ENCODE measurements at places on chromosomes 4 and X.
A peak's percentile ranks its signal among the peaks of the same experiment; 100 is the strongest.

- DNase-seq: no peak
Observed at GRCh38 chr4:3071811-3072210, 2.5 kb downstream of the HTT-AS start.

DNA sequence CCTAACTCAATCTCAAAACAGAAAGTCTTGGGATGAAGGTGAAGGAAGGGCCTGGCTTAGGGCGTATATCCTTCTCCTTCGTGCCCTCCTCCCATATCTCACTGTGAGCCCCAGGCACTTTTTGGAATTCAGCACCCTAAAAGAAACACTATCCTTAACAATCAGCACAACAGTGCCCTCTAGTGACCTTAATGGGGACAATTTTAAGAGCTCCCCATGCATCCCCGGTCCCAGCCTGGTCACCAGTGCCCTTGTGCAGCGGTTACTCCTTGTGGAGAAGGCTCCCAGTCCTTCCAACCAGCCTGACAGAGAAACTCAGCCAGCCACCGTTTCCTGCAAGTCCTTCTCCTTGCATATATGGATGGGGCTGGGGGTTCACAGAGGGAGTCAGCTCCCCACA, 4.2 kb downstream of the PAK3 start:
- peak; percentile 58 for DNase-seq

DNA sequence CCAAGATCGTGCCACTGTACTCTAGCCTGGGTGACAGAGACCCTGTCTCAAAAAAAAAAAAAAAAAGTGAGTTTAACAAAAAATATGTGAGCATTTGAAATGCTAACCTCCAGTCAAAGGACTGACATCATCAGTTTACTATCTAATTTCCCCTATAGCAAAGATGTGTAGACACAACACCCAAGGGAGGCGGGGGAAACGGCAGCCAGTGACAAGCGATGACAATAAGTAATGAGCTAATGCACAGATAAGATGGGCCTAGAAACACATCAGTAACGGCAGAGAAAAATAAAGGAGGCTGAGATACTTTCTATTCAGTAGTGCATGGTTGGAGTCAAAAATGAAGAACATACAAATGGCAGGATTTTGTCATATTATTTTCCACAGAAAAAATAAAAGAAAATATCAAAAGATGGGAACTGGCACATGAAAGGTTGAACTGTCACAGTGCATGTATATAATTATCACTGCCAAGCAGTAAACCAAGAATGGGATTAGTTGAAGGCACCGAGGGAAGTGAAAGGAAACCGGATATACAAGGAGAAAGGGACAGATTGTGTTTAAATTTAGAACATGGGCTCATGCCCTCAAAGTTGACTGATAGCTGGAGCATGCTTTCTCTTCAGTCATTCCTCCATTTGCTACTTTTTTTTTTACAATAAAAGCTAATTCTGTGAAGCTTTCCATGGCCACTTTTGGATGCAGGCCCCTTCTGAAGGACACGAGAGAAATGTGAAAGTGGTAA, 41.8 kb downstream of the IGFBP7 start:
- no peak for DNase-seq

DNA sequence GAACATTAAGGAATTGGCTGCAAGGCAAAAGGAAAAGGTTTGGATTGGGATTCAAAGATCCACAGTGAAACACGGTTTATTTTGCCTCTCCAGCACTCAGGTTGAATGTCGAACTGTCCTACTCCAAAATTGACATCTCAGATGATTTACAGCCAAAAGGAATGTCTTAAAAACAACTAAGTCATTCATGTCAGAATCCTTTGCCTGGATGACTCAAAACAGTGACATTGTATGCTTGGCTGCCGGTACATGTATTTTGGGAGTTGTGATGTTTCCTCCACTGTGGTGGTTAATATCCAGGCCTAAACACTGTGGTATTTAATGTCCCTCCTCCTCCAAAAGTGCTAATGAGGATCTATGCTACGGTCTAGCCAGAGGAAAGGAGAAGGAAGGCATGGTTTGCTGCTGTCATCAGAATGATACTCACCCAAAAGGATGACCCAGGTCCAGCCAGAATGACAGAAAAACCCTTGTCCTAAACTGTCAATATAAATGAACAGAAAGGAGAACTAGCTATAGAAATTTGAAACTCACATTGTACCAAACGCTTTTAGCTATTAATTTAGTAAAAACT, 20.9 kb downstream of the PGM2 start:
- DNase-seq: no peak

- no peak for DNase-seq
Observed at GRCh38 chr4:97121493-97121892, 1021.8 kb downstream of the STPG2 start.

DNA sequence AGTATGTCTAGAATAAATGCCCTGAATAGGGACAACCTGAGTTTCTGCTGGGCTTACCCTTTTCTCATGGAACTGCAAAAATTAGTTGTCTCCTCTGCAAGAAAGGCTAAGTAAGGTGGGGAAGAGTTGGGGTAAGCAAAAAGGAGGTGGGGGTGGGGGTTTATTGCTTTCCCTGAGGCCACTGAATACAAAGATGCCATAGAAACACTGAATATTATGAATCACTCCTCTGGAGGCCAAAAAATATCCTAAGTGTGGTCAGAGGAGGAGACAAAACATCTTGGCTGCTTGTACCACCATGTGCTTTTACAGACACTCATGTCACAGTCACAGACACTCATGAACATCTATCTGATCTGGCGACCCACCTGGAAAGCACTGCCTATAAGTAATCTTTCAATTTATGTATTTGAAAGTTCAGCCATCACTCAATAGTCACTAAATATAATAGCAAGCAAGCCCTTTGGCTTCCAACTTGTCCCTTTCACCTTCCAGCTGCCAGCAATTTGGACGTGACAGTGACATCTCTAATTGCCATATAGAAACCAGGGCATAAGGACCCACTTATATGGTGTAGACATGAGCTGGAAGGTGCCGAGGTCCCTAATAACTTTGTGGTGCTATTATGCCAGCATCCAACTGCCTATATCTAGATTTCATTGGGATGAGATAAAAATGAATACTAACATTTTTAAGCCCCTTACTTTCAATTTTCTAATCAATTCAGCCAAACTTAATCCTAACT, 122.7 kb upstream of the CBR4 start:
- DNase-seq: no peak

DNA sequence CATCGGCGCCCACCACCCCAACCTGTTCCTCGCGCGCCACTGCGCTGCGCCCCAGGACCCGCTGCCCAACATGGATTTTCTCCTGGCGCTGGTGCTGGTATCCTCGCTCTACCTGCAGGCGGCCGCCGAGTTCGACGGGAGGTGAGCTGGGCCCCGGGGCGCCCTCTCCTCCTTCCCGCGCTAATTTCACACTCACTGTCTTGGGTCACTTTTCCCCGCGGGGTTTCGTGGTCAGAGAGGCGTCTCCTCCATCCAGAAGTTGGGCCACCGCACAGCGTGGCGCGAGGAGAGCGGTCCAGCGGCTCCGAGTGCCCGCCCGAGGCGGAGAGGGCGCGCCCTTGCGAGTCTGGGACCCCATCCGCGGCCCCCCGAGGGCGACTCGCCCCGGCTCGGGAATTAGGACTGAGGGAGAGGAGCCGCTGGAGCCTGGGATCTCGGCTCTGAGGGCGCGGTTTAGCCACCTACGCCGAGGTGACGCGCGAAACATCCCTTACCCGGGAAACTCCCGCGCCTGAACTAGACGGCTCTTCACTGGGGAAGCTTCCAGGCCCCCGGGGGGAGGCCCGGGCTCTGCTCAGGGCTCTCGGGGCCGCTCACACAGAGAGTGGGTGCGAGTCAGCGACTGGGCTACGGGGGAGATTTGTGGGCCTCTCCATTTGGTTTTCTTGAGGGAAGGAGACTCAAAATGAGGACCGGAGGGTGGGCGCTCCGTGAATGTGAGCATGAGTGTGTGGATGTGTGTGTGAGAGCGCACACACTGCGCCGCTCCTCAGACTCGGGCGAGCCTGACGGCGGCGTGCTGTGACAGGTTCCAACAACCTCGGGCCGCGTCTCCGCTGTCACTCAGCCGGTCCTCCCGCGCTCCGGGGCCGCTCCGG, 551 bp downstream of the NPNT start:
- no peak for DNase-seq

DNA sequence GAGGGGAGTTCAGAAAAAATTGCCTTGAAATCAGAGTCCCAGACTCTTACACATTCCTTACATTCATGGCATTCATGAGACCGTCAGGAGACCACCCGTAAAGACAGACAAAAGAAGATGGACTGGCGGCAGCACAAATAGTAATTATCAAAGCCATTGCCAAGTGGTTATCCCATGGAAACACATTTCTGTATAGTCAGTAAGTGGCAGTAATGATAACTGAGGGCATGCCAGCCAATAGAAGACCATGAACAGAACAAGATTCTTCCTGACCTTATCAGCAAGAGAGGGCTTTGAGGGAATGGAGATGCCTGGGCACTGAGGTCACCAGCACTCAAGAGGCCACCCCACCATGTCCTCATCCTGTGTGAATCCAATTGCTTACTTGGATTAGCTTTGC, 121.7 kb upstream of the HCCS start:
- DNase-seq: no peak

DNA sequence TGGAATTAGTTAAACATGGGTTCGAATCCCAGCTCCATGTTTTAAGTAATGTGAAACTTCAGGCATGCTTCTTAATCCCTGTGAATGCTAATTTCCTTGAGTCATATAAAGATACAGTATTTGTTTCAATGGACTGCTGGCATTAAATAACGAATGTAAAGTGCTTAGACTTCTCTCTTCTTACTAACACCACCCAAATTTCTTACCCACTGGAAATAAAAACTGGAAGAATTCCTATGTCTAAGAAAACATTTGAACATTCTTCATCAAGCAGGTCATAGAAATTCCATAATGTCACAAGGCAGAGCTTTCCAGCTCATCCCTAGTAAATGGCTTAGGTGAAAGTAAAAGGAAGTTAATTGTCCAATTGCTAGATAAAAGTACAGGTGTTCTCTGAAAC, 172.5 kb downstream of the ANK2 start:
- no peak for DNase-seq

DNA sequence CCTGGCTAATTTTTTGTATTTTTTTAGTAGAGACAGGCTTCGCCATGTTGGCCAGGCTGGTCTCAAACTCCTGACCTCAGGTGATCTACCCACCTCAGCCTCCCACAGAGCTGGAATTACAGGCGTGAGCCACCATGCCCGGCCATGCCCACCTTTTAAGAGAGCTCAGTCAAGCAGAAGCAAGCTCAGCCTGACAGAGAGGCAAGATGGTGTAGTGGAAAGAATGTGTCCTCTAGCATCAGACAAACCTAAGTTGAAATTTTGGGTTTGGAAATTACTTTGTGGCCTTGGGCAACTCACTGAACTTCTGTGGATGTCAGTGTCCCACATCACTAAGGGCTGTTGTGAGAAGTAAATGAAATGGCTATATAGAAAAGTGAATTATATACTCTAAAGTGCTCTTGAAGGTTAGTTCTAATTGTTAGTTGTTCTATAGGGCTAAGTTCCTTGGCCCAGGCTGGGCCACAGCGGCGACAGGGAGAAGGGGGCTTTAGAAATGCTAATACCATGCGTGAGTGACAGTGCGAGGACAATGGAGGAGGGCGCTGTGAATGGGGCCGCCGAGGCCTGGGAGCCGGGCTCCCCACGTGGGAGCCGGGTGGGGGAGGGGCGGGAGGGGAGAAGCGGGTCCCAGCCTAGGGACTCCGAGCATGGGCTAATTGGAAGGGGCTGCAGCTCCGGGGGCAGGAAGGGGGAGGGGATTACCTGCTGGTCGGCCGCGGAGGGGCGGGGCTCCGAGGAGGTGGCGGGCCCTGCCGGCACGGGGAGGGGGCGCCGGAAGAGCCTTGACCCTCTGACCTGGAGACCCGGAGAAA, 15.6 kb downstream of the PJA1 start:
- DNase-seq: no peak

DNA sequence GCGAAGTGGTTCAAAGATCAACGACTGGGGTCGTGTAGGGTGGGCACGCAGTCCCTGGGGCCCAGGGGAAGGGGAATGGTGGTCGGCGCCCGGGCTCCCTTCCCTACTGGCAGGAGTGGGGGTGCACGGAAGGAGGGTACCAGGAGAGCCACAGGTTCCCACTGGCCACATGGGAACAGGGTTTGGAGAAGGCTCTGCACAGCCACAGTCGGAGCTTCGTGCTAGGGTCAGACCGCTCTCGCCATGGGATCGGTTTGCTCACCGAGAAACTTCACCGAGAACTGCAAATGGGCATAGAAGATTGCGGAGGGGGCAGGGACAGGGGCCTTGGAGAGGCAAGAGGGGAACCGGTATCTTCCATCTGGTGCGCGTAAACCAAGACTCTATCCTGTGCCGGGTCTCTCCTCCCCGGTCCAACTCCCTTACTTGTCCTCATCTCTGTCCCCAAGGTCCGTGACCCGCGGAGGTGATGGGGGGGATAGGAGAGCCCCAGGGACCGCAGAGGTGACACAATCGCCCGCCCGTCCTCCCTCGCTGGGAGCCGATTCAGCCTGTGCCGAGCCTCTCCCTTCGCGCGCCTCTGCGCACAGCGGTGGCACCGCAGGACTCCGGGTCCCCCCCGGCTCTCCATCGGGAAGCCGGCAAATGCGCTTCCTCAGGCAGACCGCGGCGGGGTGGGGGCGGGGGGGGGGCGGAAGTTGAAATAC, 1.0 kb downstream of the SCD5 start:
- DNase-seq: no peak

DNA sequence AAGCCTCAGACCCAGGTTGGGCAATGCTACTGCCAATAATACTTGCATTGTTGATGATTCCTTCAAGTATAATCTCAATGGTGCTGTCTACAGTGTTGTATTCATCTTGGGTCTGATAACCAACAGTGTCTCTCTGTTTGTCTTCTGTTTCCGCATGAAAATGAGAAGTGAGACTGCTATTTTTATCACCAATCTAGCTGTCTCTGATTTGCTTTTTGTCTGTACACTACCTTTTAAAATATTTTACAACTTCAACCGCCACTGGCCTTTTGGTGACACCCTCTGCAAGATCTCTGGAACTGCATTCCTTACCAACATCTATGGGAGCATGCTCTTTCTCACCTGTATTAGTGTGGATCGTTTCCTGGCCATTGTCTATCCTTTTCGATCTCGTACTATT, 7.4 kb downstream of the LPAR4 start:
- DNase-seq: no peak

DNA sequence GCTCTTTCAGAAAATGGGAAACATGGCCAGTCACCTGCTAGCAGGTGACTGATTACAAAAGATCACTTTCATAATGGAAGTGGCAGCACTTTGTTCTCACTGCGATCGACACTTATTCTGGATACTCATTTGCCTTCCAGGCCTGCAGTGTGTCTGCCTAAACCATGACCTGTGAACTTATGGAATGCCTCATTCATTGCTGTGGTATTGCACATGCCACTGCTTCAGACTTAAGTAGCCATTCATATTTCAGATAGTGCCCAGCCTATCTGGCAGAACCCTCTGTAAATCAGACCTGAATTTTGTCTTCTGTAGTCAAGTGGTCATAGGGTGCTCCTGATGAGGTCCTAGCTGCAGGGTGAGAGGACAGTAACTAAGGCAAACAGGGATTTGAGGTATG, 23.3 kb upstream of the MGST2 start:
- DNase-seq: no peak

DNA sequence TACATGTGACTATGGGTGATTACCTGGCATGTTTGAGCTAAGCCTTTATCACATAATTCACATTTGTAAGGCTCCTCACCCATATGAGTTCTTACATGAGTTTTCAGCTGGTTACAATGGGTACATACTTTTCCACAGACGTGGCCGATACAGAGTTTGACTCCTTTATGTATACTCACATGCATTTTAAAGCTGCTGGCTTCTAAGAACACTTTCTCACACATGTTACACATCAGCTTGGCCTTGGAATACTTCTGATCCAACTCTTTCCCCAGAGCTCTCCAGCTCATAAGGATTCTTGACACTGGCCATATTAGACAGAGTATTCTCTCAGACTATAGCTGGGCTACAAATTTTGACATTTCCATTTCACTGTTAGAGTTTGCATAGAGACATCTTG, 66.3 kb downstream of the TAB3 start:
- DNase-seq: no peak

Data from CD4-positive, alpha-beta T cell treated with Interleukin-21 for 1 hour (primary cell).